ENCODE measurements at places on chromosomes 6 and 20.

GRCh38 chr6:37824170-37824569, 4.6 kb downstream of the ZFAND3 start:
- no peak for DNase-seq

- no peak for DNase-seq
Observed at GRCh38 chr6:41947581-41948220, 6.1 kb upstream of the CCND3 start.

DNA sequence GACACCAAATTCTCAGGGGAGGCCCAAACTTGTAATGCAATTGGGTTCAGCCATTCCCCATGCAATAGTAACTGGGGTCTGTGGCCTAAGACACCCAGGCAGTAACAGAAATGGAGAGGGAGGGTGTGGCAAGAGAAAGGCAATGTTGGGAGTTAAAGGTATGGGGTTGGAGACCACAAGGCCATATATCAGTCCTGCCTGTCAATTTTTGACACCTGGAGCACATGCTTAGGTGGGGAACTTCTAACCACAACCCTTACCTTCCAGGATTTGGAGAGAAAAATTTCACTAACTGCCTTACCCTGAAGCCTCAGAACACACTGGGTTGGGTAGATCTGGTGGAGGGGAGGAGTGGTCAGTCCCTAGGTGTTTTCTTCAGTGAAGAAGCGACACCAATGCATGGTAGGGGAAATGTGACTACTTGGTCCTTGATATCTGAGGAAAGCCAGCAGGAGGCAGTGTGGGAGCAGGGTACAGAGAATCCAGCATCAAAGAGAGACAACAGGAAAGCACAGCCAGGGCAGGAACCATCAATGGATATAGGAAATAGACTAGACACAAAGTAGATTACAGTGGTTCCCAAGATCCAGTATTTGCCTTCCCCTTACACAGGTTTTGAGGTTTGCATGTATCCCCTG, 6.8 kb upstream of the USP49 start:
- DNase-seq: peak; percentile 35

GRCh38 chr6:140355476-140355875, 981.0 kb upstream of the CITED2 start:
- DNase-seq: no peak

GRCh38 chr20:58753267-58753921, 60.8 kb downstream of the NPEPL1 start:
- DNase-seq: no peak

- no peak for DNase-seq
Observed at GRCh38 chr6:6924708-6925107, 183.1 kb upstream of the RREB1 start.

GRCh38 chr6:87436435-87436834, 28.7 kb downstream of the CFAP206 start:
- DNase-seq: peak; percentile 28

GRCh38 chr6:113190170-113190569, 667.0 kb upstream of the MARCKS start:
- DNase-seq: no peak

GRCh38 chr6:158131926-158132325, 36.1 kb downstream of the SERAC1 start:
- DNase-seq: no peak

DNA sequence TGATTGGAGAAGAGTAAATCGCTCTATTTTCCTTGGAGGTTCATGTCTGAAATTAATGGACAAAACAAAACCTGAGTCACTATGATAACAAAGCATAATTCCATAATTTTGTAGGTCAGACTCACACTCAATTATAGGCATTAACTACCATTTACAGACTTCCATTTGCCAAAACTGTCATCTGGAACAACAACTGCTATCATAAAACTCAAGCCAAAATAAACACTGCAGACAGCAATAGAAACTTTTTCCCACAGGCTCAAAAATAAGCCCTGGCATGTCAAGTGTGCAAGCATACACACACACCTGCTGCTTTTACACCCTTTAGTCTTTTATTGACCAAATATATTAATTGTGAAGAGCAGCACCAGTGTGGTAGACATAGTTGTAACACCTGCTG, 7.1 kb downstream of the MRPS10 start:
- DNase-seq: no peak

- DNase-seq: no peak
Observed at GRCh38 chr6:80923816-80924215, 817.3 kb downstream of the BCKDHB start.

- DNase-seq: no peak
Observed at GRCh38 chr20:4550740-4551139, 171.0 kb upstream of the PRND start.

GRCh38 chr20:1790386-1790785, 104.8 kb upstream of the SIRPA start:
- DNase-seq: no peak

GRCh38 chr6:92810913-92811312, 608.4 kb downstream of the EPHA7 start:
- DNase-seq: no peak

- DNase-seq: no peak
Observed at GRCh38 chr6:41150671-41151070, 3.5 kb downstream of the TREML1 start.

DNA sequence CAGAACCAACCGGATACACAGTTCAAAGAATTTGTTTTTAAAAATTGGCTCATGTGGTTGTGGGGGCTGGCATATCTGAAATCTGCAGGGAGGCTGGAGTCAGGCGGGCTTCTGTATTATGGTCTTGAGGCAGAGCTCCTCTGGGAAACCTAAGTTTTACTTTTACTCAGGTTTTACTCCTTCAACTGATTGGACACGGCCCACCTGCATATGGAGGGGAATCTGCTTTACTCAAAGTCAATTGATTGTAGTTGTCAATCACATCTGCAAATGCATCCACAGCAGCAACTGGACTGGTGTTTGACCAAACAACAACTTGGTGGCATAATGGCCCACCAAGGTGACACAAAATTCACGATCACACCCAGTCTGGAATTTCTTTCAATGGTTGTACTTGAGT, 103.4 kb downstream of the ERMARD start:
- no peak for DNase-seq

GRCh38 chr6:80647156-80647555, 540.7 kb downstream of the BCKDHB start:
- DNase-seq: no peak

DNA sequence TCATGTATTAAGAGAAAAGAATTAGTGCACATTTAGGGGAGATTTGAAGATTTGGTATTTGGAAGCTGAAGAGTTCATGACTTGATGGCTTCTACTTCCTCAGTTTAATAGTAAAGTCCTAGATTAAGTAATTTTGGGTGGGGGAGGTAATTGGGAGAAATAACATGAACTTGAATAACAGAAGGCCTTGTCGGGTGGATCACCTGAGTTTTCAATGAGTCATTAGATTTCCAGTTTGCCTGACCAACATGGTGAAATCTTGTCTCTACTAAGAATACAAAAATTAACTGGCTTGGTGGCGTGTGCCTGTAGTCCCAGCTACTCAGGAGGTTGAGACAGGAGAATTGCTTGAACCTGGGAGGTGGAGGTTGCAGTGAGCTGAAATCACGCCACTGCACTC, 181.0 kb downstream of the GJA1 start:
- no peak for DNase-seq

- DNase-seq: no peak
Observed at GRCh38 chr20:41196653-41197225, 59.4 kb downstream of the PLCG1 start.

DNA sequence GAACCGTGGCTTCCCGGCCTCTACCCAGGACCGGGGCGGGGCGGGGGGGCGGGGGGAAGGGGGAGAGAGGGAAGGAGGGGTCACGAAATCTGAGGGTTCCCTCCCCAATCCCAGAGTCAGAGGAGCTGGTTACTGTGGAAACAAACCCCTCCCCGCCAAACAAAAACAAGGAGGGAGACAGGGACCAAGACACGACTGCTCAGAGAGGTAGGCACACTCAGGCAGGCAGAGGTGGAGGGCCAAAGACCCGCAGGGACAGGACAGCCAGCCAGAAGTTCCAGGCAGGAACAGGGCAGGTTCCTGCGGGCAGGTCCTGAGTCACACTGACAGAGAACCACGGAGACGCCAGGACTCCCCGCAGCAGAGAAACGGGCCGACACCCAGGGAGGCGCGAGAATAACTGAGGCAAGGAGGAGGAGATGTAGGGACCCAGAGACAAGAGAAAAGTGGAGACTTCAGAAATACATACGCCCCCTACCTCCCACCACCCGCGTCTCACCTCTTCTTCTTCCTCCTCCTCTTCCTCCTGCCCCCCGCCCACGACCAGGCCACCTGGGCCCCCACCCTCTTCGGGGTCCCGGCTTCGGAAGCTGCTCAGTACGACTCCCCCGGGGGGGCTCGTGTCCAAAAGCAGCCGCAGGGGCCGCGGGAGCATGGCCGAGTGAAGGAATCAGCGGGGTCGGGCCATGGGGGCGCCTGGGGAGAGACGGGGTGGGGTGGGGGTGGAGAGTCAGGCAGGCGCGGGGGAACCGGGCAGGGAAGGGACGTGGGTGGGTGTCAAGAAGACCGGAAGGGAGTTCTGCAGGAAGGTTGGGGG, 578 bp downstream of the RGL2 start:
- DNase-seq: no peak

- DNase-seq: no peak
Observed at GRCh38 chr20:58175836-58176235, 52.6 kb downstream of the ANKRD60 start.

GRCh38 chr20:32320305-32320704, 37.8 kb upstream of the ASXL1 start:
- no peak for DNase-seq

GRCh38 chr6:142871910-142872331, 73.1 kb downstream of the HIVEP2 start:
- DNase-seq: peak; percentile 25

DNA sequence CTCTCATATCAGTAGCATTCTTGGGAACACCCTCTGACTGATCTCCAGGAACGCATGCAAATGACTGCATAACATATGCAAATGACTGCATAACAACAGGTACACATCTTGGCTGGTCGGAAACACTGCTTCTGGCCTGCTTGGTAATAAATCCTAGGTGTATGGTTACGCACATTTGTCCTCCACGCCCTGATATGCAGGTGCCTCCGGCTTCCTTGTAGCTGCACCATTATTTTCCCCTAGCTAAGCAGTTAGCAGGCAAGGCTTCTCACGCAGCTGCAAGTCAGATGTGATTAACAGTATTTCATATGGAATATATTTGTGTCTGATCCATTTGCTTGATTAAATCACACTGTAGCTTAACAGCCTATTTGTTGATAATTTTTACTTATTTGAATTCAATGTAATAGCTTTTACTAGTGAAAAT, 5.9 kb downstream of the RPS6KA2 start:
- no peak for DNase-seq

GRCh38 chr6:16425881-16426615, 187.7 kb downstream of the GMPR start:
- DNase-seq: no peak

DNA sequence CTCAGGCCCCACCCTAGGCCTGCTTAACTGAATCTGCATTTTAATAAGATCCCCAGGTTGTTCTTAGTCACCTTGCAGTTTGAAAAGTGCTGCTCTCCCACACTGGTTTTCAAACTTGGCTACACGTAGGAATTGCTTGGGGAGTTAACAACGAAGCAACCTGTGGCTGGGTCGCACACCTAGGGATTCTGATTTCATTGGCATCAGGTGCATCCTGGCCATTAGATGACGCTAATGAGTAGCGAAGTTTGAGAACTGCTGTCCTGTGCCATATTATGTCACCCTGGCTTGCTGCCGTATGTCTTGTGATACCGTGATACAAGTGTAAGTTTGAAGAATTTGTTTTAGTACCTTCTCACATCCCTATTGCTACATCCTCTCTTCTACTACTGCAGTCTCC, 28.2 kb upstream of the FUCA2 start:
- no peak for DNase-seq

DNA sequence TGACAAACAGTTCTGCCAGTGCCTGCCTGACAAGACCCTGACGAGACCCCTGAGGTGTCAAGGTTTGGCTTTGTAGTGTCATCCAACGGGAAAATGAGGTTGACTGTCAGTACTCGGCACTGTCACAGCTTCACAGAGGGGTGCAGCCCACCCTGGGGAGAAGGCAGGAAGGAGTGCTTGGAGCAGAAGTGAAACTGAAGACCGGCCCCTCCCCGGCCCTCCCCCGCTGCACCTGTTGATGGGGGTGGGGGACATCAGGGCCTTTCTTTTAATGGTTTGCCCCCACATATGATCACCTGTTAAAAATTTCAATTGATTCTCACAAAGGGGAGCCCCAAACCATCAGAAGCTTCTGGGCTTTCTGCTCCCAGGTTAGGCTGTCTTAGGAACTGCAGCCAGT, 6.8 kb downstream of the PMEPA1 start:
- DNase-seq: no peak

- no peak for DNase-seq
Observed at GRCh38 chr6:169312658-169313346, 59.2 kb upstream of the THBS2 start.

DNA sequence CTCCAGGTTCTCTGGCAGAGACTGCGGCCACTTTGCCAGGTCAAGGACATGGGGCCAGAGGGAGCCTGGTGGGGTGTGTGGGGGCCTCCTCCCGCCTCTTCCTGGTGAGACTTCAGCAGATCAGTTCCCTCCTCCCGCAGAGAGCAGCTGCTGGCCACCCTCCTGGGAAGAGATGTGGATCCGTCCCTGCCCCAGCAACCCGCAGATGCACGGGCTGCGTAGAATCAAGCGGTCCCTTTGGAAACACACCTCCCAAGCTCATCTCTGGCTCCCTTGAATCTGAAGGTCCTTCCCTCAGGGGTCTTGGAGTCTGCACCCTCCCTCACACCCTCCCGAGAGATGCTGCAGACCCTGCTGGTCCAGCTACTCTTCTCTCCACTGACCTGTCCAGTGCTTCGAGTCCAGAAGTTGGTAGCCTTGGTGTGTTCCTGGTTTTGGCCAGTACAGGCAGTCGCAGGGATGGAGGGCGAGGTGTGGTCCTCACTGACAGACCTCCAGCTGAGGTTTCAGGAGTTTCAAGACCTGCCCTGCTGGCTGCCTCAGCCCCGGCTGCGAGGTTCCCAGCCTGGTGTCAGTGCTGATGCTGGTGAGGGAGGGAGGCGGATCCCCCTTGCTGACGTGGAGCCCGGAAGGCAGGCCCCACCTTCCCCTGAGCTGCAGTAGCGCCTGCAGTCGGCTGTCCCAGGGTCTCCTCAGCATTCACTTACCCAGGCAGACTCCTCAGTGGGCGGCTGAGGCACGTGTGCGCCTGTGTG, at the start of gene NPBWR2:
Gene NPBWR2 (minus strand): TSS at position 585 of the 755 bp plus-strand sequence. CDS start 734 bp downstream, outside the sequence.
- DNase-seq: no peak

- no peak for DNase-seq
Observed at GRCh38 chr6:154500769-154501577, 9.5 kb downstream of the CNKSR3 start.

- no peak for DNase-seq
Observed at GRCh38 chr6:360764-361373, 30.7 kb upstream of the IRF4 start.

DNA sequence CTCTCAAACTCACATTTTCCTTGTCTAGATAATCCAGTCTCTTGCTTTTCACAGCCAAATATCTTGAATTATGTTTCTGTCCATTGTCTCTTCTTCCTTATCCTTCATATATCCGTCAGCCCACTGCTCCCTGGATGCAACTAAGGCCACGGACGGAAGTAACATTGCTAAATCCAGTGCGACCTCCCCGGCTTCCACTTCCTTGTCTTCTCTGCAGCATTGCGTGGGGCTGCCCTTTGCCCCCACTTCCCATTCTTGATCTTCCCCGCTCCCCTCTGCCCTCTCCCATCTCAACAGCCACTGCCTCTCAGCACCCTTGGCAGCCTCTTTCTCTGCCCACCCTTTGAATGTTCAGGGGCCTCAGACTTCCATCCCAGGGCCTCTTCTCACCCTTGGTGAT, 190.4 kb upstream of the UST start:
- DNase-seq: no peak

Measured in activated CD4-positive, alpha-beta T cell treated with anti-CD3 and anti-CD28 coated beads for 24 hours (primary cell).